Neural progenitor cell (in vitro differentiated cells): ENCODE measurements at places on chromosomes 5 and 9.

GRCh38 chr5:97923997-97924396, 741.0 kb upstream of the RIOK2 start:
- no peak for DNase-seq

DNA sequence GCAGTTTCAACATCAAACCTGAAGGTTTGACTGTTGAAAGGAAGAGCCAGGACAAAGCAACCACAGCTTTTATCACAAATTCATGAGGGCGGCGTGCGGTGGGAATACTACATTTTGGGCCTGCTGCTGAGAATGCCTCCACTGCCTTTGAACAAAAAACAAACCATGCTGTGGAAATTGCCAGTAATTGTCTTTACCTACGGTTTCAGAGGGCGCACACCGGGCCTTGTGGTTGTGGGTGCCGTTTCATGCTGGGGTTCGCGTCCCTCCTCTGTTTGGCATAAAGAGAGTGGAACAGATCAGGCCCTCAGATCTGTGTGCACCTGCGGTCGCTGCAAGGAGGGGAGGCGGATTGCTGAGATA, 27.6 kb upstream of the TCF7 start:
- no peak for DNase-seq

GRCh38 chr9:108434502-108434901, 421.3 kb downstream of the ACTL7B start:
- no peak for DNase-seq

GRCh38 chr5:125798307-125798706, 624.9 kb upstream of the GRAMD2B start:
- peak; percentile 40 for DNase-seq

- no peak for DNase-seq
These were observed 140.5 kb upstream of the SLC30A5 start for GRCh38 chr5:68953231-68953874.
